ENCODE measurements at places on chromosomes 3 and 15.

DNA sequence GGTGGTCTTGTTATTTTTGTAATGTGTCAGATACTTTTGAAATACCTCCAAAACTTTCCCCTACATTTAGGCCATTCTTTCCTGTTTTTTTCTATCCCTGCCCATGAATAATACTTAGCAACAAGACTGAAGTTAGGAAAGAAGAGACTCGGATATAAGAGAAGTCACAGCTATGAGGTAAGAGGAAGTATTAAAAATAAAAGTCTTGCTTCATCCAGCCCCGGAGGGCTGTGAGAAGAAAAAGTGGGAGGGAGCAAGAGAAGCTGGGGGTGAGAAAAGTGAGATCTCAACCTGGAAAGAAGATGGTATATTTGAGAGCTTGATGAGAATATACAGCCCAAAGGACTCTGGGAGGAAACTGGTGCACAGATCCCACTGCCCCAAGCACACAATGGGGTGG is 213.5 kb upstream of the CDIN1 start:
- DNase-seq, result no peak

DNA sequence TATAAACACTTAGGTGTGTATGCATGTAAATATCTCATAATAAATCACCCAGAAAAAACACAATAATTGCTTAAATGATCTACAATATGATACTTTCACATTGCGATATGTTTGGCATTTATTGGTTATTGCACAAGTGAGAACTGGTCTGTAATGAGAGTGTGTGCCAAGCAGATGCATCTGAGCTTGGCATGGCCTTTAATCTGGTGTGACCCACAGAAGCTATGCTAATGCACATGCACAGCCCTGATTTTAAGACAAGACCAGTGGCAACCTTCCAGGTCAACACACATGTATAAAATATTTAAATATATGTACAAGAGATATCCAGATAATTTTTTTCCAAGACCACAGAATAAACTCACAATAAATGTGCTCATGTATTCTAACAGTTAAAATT is 42.7 kb downstream of the C2CD4A start:
- no peak for DNase-seq

GRCh38 chr3:18346097-18346496 is 79.0 kb downstream of the SATB1 start:
- DNase-seq, result no peak

DNA sequence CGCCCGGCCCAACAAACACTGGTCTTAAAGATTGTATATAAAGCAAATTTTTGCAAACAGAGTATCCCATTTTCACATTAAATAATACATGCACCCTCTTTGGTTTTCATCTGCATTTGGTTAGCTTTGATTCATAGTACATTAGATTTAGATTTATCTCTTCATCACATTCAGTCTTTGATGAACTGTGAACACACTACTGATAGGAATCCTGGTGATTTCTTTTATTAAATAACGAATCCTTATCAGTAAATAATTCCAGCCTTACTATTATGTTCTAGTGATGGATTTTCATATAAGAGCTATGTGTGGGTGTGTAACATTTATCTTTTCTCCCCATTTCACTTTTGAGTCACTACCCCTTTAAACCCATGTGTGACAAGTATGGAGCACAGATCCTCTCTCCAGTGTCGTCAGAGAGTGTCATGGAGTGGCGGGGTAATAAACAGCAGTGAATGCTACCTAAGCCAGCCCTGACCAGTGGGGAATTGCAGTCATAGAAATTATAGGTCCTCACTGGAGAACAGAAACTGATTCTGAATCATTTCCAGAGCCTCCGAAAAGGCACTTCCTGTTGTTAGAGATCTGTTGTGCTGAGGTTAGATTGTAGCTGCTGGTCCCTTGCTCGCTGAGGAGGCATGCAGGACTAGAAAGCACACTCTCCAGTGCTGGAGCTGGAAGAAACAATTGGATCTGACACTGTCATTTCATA is 22.0 kb downstream of the SLC7A14 start:
- peak; percentile 39 for DNase-seq

- no peak for DNase-seq
These were observed 55.0 kb upstream of the NMNAT3 start for GRCh38 chr3:139732729-139733128.

DNA sequence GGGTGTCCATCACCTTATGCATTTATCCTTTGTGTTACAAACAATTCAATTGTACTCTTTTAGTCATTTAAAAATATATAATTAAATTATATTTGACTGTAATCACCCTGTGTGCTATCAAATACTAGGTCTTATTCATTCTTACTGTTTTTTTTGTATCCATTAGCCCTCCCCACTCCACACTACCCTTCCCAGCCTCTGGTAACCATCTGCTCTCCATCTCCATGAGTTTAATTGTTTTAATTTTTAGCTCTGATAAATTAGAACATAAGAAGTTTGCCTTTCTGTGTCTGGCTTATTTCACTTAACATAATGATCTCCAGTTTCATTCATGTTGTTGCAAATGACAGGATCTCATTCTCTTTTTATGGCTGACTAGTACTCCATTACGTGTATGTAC is 16.8 kb downstream of the C3orf20 start:
- no peak for DNase-seq

DNA sequence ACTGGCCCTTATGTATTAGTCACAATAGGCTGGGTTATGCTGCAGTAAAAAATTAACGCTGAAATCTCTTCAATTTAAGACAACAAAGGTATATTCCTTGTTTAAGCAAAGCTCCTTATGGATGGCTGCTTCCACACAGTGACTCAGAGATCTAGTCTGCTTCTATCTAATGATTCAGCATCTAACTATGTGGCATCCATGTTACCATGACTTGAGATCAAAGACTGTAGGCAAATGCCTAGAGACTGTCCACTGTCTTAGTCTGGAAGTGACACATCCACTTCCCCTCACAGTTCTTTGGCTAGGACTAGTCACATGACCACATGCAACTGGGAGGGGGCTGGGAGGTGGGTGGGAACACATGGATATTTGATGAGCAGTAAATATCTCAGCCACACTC is 61.3 kb upstream of the PSMD6 start:
- DNase-seq, result no peak

- no peak for DNase-seq
These were observed 15.2 kb upstream of the CLEC3B start for GRCh38 chr3:45010811-45011333.

DNA sequence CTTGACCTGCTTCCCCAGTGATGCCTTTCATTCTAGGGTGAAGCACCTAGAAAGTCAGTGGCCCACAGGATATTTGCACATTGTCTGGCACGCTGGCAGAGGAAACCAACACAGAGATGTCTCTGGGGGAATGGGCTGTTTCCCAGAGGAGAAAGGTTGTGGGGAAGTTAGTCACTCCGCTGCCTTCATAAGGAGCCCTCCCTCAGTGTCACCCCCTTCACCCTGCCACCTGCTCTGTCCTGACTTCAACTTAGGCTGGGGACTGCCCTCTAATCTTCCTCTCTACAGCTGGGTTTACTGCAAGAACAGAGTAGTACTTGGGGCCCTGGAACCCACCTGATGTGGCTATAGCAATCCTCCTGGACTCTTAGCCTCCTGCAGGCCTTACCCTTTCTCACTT is 5.7 kb downstream of the KLHDC8B start:
- DNase-seq, result no peak

GRCh38 chr15:65956307-65956706 is 87.0 kb downstream of the RAB11A start:
- no peak for DNase-seq

DNA sequence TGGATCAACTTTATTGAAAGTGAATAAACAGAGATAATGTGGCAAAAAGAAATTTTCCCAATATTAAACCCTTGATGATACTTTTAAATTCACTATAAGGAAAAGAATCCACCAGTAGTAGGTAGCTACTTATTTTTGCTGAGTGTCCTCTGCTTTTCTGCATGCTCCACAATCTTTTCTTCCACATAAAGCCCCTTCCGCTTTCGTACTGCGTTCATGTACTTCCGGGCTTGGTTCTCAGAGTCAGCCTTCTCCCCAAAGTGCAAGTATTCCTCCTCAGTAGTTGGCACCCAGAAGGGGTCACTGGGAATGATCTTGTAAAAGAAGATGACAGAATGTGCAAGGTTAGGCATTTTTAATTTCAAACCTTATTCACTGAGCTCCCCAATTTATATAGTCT is 84.4 kb upstream of the MEX3B start:
- no peak for DNase-seq

Measured in stimulated activated naive B cell treated with anti-CD40 and anti-IgM and Interleukin-4, amounts not matched to agents 10 μg/mL and 1 μg/mL and 100 μg/mL, for 72 hours (primary cell).